ENCODE measurements at places on chromosomes 7 and 10. TPM values are rescaled to one million over a fixed set of nuclear protein-coding genes. Genes with fewer than 3 reads are reported as not detected.
A peak's percentile ranks its signal among the peaks of the same experiment; 100 is the strongest.

GRCh38 chr10:129761197-129761972, 202.7 kb downstream of the EBF3 start:
- peak; percentile 3 for DNase-seq

The KLLN gene
- total RNA-seq: 1.3 TPM

GRCh38 chr10:67242528-67242927, 316.7 kb downstream of the LRRTM3 start:
- DNase-seq: no peak

- no peak for DNase-seq
Observed at GRCh38 chr7:142880876-142881505, 4.6 kb downstream of the TRPV6 start.

The HGF gene
- total RNA-seq: 29.4 TPM

The SPDYE1 gene
- not detected for total RNA-seq

The GOLGA7B gene
- total RNA-seq: not detected

The SPDYE16 gene
- not detected for total RNA-seq

The TMEM176A gene
- 7.7 TPM for total RNA-seq

GRCh38 chr7:72080341-72080766, 331.8 kb downstream of the CALN1 start:
- no peak for DNase-seq

The CCM2 gene
- 36.0 TPM for total RNA-seq

GRCh38 chr10:132506711-132507408, 30.7 kb upstream of the INPP5A start:
- DNase-seq: peak; percentile 63

DNA sequence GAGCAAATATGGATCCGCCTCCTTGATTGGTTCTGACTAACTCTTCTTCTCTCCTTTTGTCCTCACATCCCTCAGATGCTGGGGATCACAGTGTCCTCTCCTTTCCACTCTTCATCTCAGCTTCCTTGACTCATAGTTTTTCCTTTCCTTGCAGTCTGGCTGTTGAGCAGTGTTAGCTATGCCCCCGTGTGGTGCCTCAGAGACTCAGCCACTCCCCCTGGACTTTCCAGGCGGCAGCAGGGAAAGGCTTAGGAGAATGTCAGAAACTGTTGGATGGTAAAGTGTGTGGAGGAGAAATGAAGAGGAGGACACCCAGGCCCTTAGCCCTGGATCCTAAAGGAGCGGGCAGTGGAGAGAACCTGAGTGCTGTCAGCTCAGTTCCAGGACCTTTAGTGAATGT, 267.5 kb downstream of the CELF2 start:
- no peak for DNase-seq

DNA sequence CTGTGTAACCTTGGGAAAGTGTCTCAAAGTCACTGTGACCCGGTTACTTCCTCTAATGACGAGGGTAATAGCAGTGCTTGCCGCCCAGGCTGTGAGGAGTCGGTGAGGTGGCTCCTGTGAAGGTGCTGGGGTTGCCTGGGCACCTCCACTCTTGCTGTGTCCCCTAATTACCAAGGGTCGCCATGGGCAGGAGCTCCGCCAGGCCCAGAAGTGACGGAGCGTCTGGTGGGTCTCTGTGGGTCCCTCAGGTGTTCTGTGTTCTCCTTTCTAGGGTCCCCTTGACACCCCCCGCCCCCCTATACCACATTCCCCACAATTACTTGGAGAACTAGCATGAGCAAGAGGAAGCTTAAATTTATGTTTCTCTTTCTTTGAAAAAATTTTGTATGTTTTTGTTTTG, 161.5 kb downstream of the WDR37 start:
- no peak for DNase-seq

The EN2 gene
- 2.1 TPM for total RNA-seq

DNA sequence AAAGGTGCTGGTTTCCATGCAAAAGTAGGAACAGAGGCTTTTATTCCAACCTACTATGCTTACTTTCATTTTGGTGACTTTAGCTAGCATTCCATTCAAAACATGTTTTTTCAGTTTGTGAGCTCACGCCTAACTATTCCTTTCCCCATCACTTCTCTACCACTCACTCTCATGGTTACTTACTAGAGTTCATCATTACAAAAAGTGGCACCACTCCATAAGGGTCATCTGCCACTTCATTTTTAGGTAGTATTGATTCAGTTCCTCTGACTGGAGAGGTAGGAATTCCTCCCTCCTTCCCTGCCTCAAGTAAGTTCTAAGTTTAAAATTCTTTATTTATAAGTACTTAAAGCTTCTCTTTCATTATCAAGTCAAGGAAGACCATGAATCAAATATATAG, 543.1 kb downstream of the HTR7 start:
- DNase-seq: no peak

DNA sequence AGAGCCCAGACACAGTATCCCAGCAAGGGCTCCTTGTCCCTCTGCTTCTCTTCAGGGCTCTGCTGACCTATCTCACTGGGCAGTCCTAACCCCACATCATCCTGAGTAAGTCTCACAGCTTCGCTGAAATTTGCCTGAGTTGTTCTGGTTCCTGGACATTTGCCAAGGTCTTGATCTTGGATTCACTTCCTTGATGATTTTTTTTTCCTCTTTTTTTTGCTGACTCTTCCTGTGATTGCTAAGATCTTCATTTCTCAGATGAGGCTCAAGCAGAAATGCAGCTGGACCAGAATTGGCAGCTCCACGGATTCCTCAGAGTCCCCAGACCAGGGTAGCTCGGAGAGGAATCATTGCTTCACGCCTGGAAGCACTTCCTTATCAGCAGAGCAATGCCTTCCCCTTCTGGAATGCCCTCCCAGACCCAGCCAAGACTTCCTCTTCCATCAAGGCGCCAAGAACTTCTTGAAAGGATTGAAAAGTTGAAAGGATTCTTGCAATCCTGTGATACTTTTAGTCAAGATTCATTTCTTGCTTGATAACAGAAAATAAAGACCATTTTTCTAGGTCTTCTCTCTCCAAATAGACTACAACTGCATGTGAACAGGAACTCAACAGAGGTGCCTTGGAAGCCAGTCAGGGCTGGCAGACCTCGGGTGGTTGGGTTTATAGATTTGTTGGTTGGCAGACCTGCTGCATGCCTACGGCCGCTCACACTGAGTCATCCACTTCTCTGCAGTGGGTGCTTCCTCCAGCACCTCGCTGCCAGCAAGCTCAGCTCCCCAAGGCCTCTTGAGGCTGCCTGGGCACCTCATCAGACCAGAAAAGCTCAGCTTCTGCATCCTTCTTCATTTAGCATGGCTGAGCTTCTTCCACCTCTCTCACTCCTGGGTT, 8.8 kb upstream of the AFAP1L2 start:
- peak; percentile 49 for DNase-seq

DNA sequence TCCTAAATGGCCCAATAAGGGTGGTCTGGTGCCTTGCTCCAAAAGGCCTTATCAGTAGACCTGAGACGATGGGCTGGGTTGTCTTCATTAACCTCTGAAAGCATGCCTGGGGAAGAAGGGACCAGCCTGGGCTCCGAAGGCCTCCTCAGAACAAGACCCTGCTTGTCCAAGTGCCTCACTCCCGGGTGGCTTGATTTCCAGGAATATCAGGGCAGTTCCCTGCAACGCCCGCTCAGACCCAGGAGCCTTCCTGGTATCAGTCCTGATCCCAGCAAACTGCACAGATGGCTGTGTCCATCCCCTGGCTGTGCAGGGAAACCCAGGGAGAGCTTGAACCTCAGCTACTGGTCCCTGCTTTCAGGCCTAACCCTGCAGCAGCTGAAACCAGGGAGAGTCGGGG, 49.9 kb upstream of the CUX1 start:
- no peak for DNase-seq

The DOCK1 gene
- total RNA-seq: 80.4 TPM

DNA sequence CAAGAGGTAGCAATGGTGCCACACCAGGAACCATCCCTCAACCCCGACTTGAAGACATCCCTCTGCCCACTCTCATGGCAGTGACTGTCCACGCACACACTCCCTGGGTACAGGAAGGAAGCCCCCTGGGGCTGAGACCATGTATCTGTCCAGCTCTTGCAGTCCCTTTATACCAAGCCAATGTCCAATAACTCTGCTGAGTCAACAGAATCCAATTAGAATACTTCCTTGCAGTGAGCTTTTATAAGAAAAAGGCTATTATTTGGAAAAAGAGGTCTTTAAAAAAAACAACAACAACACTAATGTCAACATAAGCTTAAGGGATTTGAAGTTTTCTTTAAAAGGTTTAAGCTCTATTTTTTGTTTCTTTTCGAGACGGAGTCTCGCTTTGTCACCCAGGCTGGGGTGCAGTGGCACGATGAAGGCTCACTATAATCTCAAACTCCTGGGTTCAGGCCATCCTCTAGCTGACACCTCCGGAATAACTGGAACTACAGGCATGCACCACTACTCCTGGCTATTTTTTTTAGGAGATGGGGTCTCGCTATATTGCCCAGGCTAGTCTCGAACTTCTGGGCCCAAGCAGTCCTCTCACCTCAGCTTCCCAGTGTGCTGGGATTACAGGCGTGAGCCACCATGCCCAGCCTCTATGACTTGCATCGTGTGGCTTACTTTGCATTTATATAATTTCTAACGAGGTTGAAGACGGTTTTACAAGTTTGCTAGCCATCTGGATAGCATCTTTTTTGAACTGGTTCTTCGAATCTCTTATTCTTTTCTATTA, 7.5 kb downstream of the BNIP3 start:
- no peak for DNase-seq

GRCh38 chr10:21733710-21734109, 199.7 kb downstream of the MLLT10 start:
- no peak for DNase-seq

The EEPD1 gene
- 1.8 TPM for total RNA-seq
